ENCODE measurements at places on chromosomes 6 and 20.

GRCh38 chr20:11190741-11191140, 516.9 kb upstream of the JAG1 start:
- no peak for DNase-seq

DNA sequence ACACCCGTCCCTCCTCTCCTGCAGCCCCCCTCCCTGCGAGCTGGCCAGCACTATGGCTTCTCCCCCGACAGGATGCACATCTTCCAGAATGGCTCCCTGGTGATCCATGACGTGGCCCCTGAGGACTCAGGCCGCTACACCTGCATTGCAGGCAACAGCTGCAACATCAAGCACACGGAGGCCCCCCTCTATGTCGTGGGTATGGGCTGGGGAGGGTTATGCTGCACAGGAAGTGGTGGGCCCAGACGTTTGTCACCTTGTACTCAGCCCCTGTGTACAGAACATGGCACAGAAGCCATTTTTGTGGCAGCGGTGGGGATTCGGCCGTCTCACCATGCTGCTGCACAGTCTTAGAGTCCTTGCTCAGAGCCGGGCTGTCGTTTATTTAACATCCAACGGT, 29.0 kb upstream of the SRF start:
- DNase-seq = no peak

- DNase-seq = no peak
Measured at GRCh38 chr6:34615574-34616226, 59.6 kb upstream of the SPDEF start.

GRCh38 chr20:47320990-47321805, 35.3 kb downstream of the ZMYND8 start:
- no peak for DNase-seq

DNA sequence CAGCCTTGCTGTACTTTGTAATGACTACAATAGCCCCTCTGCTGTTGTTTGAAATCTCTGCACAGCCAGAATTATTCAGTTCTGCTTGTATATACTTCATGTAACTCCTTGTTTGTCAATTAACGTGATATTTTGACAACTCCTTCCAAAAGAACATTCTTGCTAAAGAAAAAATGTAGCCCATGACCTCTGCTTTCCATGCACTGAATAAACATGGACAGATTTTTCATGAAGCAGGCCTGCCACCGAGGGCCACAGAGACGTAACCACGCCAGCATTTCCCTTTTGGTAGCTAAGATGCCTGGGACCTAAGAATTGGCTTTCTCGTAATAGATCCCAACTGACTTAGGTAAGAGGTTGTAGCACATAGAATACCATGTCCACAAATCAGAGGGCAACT, 135.9 kb downstream of the MYLK4 start:
- DNase-seq = no peak

- no peak for DNase-seq
Measured at GRCh38 chr6:40350747-40351217, 236.4 kb downstream of the LRFN2 start.

DNA sequence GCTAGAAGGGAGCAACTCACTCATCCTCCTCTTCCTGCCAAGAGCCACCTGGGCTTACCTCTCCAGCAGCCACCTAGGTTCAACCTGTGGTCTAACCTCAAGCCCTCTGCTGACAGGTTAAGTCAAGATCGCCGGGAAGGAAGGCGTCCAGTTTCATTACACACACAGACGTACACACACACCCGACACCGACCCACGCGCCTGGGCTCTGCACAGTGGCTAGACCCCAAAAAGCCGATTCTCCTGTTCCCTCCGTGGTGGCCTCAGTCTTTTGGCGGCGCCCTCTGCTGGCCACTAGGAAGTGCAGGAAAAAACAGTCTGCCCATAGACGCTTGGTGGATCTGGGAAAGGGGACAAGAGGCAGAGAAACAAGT, 52.8 kb downstream of the MRPL14 start:
- DNase-seq = no peak

- DNase-seq = no peak
Measured at GRCh38 chr6:15674690-15675386, 12.0 kb upstream of the DTNBP1 start.

GRCh38 chr6:69012211-69012610, 377.1 kb downstream of the ADGRB3 start:
- no peak for DNase-seq

DNA sequence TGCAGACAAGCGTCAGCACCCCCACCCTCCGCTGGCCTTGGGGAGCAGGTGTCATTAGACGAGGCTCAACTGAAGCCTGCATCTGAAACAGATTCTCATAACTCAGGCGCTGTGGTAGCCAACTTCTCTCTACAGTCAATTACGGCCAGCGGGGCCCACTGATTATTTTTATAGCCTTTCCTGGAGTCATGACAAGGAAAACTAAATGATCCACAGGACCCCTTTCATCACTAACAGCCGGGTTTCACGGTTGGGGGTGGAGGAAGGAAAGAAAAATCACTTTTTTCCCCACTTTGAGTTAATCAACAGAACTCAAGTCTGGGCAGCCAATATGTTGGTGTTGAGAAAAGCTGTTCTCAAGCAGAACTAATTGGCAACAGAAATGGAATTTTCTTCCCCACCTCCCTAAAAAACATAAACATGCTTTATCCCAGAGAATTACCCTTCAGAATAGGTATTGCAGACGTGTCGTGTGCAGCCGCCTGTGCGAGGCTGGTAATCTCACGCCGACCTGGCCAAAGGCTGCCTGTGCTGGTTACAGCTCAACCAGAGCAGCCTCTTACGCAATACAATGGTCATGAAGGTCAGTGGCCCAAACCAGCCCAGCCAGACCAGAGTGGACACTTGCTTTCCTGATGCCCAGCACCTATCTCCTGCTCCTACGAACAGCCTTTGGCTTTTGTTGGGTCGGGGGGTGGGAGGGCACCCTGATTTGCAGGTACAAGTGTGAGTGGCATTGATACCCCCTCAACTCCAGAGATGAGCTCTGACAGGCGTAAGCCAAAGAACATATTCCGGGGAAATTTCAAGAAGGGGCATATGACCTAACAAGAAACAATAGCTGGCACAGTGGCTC, 11.0 kb downstream of the RIPOR3 start:
- no peak for DNase-seq

DNA sequence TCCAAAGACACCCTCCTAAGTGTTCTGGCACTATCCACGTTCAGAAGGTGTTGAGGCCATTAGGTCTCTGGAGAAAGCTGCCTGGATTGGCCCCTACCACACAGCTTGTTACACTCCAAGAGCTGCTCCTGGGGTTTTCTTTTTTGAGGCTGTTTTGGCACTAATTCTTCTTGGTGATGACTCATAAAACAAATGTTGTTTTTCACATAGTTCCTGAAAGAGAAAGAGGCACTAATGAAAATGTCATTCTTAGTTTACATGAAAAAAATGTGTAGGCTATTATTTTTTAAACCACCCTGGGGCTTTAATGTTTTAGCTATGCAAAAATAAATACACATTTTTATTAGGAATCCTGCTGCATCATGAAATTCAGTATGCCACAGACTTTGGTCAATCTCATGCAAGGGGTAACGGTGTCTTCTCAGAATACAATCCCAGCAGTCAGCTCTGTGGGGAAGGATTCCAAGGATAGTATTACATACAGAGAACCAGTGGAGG, 38.1 kb downstream of the TBPL1 start:
- no peak for DNase-seq

- DNase-seq = no peak
Measured at GRCh38 chr20:50561379-50562078, 51.3 kb downstream of the PTPN1 start.

GRCh38 chr6:41023114-41023513, 15.9 kb downstream of the UNC5CL start:
- DNase-seq = no peak

GRCh38 chr6:112357791-112358190, 10.7 kb downstream of the RFPL4B start:
- no peak for DNase-seq

DNA sequence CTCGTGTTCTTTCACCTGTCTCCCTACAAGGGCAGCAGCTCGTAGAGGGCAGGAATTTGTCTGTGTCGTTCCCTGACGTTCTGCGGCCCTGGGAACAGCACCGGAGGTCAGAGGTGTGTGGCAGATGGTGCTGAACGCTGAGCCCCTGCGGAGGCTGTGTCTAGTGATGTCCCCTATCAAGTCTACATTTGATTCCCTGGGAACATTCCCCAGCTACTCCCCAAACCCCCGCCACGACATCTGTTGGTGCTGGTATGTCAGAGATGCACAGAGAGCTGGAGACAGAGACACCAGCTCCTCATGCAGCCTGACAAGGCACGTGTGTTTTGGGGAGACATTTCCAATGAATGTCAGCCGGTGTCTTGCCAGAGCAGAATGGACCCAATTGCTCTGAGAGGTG, 7.7 kb downstream of the PMEPA1 start:
- no peak for DNase-seq

DNA sequence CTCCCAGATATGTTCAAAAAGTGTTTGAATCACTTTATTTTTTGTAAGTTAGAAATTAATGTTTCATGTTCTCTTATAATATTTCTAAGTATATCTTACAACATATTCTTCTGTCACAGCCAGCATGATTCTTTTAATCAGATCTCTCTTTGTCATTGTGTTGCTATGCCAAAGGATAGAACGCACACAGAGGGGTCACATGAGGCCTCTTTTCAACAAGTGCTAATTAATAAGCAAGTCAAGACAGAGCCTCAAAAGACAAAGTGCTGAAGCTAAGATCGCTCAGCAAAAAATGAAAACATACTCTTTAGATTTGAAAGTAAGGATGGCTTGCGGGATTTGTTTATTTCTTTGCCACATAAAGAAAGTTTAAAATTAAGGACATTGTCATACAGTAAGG, 508.8 kb upstream of the PTCHD4 start:
- DNase-seq = no peak

GRCh38 chr6:34574647-34575293, 18.6 kb upstream of the SPDEF start:
- DNase-seq = no peak

DNA sequence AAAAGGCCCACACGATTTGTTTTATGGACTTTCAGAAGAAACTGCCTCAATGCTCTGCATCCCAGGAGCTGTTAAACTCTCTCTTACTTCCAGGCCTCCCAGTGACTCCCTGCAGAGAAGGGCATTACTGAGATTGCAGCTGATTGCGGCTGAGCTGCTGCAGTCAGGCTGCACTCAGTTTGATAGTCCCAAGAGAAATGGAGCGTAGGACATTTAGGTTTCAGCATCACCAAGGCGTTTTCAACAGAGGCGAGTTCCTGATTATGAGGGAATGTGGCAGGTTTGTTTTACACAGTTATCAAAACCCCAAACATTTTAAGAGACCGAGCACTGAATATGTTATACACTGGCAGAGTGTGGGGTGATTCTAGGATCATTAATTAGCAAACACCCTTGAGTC, 145.6 kb downstream of the TBX18 start:
- no peak for DNase-seq

DNA sequence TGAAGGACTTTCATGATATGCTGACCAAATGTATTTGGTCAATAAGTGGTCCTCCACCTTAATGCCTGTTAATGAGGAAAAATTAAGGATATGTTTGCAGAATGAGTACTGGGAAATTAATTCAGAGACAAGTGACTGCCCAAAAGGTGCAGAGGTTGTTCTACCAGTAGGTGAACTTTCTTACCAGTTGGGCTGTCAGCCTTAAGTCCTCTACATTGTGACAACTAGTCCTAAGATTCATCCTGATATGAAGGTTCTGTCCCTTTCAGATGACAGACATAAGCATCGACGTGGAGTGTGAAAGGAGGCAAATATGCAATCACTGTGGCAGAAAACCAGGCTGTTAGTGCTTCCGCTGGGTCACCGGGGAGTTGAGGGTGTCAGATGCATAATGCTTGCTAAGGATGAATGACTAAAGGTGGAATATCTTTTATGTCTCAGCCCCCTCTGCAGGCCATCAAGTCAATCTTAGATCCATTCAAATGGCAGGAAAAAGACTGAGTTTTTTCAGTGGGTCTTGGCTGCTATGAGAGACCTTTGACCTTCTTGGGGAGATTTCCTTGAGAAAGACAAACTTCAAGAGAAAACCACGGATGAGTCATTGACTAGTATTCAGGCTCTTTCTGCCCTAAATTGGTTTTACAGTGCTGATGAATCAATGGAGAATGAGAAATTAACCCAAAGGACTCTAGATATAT, 226.0 kb downstream of the TPBG start:
- no peak for DNase-seq

DNA sequence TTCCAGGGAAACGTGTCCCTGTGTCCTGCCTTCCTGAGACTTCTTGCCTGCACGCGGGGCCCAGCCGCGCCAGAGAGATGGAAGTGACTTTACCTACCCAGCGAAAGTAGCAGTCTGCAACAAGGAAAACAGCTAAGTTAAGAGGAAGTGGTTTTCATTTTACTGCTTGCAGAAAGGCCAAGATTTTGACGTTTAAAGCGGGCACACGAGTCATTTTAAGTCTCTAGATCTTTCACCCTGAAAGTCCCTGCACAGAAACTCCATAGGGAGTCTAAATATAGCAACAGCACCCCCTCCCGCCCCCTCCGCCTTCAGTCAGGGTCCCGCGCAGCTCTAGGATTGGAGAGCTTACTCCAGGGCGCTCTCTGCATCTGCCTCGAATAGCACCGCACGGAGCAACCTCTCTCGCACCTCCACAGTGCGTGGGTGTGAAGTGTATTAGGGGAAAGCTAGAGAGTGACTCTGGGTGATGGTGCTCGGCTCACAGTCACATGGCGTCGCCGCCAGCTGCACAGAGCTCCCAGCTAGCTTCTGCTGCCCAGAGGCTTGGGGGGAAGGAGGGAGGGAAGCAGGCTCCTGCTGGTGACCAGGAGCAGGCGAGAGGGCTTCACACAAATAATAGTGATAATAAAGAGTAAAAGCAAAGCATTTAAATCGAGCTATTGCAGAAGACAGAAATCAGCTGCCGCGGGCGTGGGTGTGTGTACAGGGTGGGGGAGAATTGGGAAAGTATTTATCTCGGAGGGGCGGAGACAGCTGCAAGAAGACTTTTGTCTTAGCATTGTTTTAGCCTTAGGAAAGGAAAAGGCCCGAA, 1.8 kb upstream of the KCNQ5 start:
- DNase-seq = no peak
